Ascending aorta (tissue), 2 donors: ENCODE measurements at places on chromosomes 4 and X.
A peak's percentile ranks its signal among the peaks of the same experiment; 100 is the strongest.

GRCh38 chr4:81472281-81473182 lies 825 bp upstream of the RASGEF1B start:
- DNase-seq = peak; percentile 68

DNA sequence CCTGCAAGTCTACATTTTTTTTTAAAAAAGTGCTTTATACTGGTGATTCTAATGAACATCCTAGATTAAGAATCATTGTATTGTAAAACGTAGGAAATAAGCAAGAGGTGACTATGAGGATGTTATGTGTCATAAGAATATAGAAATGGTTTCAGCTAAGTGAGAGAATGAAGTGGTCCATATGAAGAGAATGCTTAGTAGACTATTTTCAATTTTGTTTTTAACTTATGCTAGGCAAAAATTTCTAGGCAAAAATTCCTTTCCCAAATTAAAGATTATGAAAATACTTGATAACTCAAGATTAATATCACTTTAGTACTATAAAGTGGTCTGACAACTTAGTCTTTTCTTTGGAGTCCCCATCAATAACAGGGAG lies 825 bp downstream of the DYNLT3 start:
- DNase-seq = no peak

GRCh38 chrX:16205840-16206239 lies 38.6 kb downstream of the MAGEB17 start:
- no peak for DNase-seq

GRCh38 chr4:153322791-153323190 lies 21.7 kb upstream of the MND1 start:
- DNase-seq = no peak

DNA sequence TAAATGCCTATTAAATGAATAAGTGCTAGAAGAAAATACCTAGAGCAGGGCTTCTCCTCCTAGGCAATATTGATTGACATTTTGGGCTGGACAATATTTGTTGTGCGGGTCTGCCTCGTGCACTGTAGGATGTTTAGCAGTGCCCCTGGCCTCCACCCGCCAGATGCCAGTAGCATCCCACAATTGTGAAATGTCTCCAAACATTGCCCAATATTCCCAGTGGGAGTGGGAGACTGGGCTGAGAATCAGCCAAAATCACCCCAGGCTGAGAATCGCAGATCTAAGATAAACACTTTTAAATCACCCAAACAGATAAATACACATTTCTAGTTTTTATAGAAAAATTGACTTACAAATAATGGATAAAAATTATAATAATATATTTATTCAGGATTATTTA lies 916.2 kb upstream of the LCORL start:
- DNase-seq = no peak

DNA sequence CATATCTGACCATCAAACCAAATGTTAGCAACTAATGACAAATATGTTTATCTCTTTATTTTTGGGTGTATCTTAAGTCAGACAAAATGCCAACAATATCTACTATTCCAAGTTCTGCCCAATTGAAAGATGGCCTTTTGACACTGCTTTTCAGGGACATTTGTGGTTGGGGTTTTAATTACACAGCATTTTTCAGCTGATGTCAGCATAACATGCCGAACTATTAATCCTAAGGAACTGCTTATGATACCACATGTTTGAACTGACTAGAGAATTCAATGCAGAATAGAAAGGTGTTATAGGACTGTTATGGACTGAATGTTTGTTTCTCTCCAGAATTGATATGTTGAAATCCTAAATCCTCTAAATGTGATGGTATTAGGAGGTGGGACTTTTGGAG lies 445.1 kb downstream of the TMA16 start:
- DNase-seq = no peak
